GM23248 (cell line): ENCODE measurements at places on chromosomes 3 and 15. TPM values are rescaled to one million over a fixed set of nuclear protein-coding genes. Genes with fewer than 3 reads are reported as not detected.
A peak's percentile ranks its signal among the peaks of the same experiment; 100 is the strongest.

GRCh38 chr3:140128631-140129030, 193.6 kb downstream of the CLSTN2 start:
- peak; percentile 61 for DNase-seq

Gene ZNF660
- 0.76 and 0.97 TPM in 2 replicates for total RNA-seq

DNA sequence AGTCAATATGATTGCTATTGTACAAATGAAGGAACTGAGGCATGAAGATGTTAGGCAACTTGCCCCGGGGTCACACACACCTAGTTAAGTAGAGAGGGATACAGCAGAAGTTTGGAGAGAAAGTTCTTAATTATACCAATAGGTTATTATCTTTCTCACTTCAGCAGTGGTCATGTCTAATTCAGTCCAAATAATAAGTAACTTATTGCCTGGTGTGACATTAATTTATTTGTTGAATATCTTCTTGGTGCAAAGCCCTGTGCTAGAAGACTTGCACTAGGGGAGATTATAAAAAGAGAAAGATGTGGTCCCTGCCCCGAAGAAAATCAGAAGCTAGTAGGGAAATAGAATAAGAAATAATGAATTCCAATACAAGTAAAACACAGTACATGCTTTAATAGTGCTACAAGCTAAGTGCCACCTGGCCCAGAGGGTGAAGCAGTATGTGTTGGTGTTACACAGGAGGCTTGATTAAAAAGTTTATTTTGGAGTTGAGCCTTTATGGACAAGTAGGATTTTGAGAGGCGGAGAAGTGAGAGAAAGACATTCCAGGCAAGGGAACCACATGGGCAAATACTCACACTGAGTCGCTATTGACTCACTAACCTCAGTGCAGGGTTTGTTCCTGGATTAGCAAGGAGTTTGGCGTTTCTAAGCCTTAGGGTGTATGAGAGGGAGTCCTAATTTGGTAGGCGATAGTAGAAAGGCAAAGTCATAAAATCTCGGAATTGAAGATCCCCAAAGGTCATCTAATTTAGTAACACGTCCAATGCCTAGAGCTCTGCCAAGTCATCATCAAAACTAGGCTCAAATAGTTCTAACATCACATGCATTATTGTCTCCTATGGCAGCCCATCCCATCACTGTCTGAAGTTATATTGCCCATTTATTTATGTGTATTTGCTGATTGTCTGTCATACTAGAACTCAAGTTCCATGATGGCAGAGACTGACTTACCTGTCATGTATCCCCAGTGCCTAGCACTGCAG, 19.2 kb upstream of the GSK3B start:
- peak; percentile 93 for DNase-seq

- peak; percentile 91 for DNase-seq
Measured at GRCh38 chr15:52528564-52529340, at the start of gene MYO5A. Gene MYO5A (minus strand): TSS chr15:52528880. CDS start chr15:52528806, 74 bp downstream.

Gene RASL12
- total RNA-seq = not detected in 2 replicates

GRCh38 chr3:45758871-45759270, 37.5 kb downstream of the SLC6A20 start:
- DNase-seq = no peak

DNA sequence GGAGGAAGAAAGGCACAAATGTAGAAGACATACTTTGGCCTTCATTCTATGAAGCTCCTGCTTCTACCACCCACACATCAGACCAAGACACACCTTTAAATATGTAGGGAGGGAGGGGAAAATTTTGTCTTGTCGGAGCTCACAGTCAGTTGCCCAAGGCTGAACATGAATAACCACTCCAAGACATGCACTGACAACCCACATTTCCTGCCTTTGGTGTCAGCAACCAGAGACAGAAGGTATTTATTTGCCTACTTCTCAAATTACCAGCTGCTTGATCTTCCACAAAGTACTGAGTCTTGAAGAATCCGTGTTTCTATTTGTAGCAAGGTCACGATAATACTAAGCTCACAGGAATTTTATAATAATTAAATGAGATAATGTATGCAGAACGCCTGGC, 169.7 kb downstream of the KCNMB2 start:
- no peak for DNase-seq

Gene TNFSF10
- 0.63 TPM in 1 of 2 replicates, not detected in the other for total RNA-seq

GRCh38 chr3:116050311-116050915, 394.9 kb downstream of the LSAMP start:
- no peak for DNase-seq

Gene CFAP92
- not detected in 2 replicates for total RNA-seq

- peak; percentile 52 for DNase-seq
Measured at GRCh38 chr3:149653136-149653535, 4.7 kb downstream of the WWTR1 start.

Gene RTP3
- total RNA-seq = not detected in 2 replicates
